ENCODE measurements at places on chromosomes 3 and 15.
A peak's percentile ranks its signal among the peaks of the same experiment; 100 is the strongest.

- no peak for DNase-seq
Observed at GRCh38 chr3:27718459-27718858, 3.7 kb downstream of the EOMES start.

DNA sequence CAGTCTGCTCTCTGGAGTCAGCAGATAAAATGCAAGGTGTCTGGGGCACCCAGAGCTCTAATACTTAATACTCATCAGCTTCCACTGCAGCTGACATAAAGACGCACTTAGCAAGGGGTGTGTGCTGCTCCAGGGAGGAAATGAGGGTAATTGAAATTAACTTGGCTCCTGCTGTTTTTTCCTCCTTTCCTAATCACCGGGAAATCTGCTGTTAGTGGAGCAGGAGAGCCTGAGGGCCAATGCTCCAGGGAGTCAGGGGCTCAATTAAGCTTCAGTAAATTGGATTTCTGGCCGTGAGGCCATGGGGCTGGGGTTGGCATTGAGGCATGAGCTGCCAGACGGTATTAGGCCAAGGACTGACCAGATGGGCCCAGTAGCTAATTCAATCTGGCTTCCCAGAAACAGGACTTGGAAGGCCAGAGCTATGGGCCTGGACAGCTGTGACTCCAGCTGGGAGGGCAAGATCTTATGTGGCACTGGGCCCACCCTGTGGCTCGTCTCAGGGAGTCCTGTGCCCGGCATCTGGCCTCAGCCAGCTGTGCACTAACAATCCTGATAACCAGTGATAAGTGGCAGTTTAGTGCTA, 30.7 kb upstream of the CHRNB4 start:
- no peak for DNase-seq

- DNase-seq, result no peak
Observed at GRCh38 chr3:82329300-82329699, 567.9 kb upstream of the GBE1 start.

DNA sequence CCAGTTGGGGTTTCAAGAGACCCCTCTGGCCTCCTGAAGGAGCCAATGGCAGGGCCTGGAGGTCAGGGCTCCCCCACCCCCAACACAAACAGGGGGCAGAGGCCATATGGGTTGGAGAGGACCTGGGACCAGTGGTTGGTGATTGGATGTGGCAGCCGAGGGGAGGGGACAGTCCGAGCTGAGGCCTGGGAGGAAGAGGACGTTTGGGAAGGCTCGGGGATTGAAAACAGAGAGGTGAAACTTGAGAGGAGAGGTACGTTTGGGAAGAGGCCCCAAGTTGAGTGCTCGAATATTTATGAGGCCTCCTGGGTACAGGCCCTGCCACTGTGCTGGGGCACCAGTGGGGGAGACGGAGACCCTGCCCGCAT, 53.7 kb downstream of the DNAJB8 start:
- no peak for DNase-seq

GRCh38 chr3:94985778-94986177, 922.9 kb downstream of the NSUN3 start:
- no peak for DNase-seq

- DNase-seq, result no peak
Observed at GRCh38 chr3:123270818-123271217, 69.1 kb downstream of the SEC22A start.

GRCh38 chr3:70982700-70983140, 600.8 kb downstream of the FOXP1 start:
- no peak for DNase-seq

GRCh38 chr3:127792541-127793292, 29.6 kb downstream of the MGLL start:
- DNase-seq, result no peak

DNA sequence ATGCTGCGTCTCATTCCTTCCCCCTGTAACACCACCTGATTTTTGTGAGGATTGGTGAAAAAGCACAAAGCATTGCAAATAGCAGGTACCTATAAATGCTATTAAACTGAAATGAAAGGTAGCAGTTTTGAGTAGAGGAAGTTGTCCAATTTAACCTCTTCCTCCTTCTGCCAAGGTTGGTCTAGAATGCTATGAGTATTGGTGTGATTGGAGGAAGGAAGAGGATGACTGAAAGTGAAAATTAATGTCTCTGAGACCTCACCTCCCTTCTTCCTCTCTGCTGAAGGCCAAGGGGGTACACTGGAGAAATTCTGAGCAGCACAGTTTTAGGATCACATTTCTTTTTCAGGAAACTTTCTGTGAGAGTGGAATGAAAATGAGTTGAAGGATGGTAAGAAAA, 94.4 kb downstream of the DTWD1 start:
- no peak for DNase-seq

DNA sequence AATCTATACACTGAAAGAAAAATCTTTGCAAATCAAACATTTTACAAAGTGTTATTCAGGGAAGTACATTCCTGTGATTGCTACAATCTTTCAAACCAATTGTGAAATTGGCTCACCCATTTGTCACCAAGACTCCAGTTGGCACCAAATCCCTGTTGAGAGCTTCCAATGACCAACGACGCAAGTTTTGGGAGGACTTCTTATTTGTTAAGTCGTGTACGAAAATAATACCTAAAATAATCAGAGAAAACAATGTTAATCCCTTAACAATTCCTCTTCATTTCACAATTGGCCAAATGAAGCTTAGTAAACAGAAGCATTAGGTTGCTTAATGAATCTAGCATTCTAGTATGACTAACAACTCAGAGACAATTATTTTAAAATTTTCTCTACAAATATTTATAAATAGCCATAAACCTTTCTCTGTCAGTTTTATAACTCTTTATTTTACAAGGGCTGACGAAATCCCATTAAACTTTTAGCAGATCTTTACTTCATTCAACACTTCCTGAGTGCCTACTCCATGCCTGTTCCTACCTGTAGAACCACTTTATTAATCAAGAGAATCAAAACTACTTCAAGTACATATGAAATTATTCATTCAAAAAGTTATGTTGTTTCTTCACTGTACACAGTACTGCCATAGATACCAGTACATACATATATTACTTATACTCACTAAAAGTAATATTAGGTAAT, 24.0 kb upstream of the HGD start:
- DNase-seq, result no peak

DNA sequence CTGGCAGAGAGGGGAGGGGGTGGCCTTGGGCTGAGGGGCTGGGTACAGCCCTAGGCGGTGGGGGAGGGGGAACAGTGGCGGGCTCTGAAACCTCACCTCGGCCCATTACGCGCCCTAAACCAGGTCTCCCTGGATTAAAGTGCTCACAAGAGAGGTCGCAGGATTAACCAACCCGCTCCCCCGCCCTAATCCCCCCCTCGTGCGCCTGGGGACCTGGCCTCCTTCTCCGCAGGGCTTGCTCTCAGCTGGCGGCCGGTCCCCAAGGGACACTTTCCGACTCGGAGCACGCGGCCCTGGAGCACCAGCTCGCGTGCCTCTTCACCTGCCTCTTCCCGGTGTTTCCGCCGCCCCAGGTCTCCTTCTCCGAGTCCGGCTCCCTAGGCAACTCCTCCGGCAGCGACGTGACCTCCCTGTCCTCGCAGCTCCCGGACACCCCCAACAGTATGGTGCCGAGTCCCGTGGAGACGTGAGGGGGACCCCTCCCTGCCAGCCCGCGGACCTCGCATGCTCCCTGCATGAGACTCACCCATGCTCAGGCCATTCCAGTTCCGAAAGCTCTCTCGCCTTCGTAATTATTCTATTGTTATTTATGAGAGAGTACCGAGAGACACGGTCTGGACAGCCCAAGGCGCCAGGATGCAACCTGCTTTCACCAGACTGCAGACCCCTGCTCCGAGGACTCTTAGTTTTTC, 4.9 kb downstream of the ISL2 start:
- no peak for DNase-seq

DNA sequence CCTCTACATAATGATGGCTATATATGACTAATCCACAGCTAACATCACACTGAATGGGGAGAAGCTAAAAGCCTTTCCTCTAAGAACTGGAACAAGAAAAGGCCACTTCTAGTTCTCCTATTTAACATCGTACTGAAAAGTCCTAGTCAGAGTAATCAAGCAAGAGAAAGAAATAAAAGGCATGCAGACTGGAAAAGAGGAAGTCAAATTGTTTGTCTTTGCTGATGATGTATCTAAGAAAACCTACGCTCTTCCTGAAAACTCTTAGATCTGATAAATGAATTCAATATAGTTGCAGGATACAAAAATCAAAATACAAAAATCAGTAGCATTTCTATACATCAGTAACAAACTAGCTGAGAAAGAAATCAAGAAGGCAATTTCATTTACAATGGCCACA, 116.9 kb downstream of the TP63 start:
- no peak for DNase-seq

- no peak for DNase-seq
Observed at GRCh38 chr3:12246497-12247163, 42.2 kb upstream of the PPARG start.

DNA sequence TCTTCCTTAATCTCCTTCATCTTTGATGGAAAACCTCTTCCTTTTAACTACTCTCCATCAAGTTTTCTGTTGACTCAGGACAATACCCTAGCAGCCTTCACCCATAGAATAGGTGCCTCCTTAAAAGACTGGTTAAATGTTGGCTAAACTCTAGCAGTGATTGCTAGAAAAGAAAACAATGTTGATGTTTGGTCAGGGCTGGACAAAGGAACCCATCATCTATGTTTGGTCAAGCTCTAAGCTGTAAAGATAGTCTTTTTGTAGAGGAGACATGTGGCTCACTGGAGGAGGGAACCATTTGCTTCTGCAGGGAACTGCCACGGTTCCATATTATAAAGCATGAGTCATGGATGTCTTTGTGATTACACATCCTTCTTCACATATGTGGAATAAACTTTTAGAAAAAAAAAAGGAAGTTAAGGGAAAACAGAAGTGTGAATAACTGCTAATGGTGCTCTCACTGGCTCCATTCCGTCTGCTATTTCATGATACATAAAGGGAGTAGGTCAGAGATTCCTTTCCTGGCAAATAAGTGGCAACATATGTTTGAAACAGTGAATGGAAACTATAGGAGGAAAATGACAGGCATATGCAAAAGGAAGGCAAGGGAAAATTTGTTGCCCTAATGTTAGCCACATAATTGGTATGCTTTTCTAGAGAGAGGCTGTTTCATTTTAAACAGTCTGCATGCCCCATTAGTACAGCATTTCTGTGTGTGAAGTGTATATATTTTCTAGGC, 78.2 kb downstream of the CMSS1 start:
- DNase-seq, result no peak

DNA sequence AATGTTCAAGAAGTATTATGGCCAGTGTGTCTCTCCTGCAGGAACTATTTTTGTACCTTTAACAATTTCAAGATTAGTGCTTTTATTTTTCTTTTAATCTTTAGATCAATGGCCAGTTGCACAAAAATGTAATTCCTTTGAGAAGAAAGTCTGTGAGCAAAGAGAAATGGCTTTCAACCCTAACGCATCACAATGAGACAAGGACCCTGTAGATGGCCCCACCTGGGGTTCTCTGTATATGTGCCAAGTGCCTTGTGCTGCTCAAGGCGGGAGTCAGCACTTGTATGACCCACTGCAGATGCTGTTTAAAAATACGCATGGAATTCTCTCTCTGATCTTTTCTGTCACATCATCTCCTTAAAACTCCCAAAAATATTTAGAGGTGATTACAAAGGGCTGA, 453.4 kb downstream of the OCA2 start:
- DNase-seq, result no peak

- no peak for DNase-seq
Observed at GRCh38 chr3:197219619-197220018, 78.8 kb downstream of the DLG1 start.

DNA sequence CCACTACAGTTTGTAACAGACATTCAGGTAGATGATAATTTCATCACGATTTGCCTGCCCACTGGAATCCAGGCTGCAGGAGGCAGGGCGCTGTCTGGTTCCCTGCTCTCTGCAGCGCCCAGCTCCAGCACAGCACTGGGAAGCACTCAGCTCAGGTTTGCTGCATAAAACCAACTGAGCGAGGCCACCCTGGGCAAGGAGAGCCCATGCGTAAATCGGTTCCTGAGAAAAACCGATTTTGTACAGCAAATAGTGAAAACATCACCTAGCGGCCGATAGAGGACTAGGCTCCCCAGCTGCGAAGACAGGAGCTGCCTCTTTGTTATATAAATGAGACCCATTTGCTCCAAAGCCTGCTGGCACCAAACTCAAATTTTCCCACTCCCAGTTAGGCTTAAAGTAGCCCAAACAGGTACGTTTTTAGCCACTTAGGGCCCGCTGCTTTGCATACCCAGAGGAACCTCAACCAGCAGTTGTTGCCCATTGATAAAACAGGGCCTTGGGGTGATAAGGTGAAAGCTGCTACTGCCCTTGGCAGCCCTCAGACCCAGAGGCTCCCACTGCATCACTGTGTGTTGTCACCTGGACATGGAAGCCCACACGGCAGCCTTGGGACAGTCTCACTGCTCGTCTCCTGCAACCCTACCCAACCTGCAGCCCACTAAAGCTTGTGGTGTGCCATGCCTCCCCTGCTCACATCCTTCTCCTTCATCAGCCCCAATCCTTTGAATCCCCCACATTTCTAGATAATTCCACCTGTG, 47.5 kb downstream of the ALDH1L1 start:
- DNase-seq, result no peak

- DNase-seq, result no peak
Observed at GRCh38 chr15:60128000-60128376, 123.9 kb downstream of the FOXB1 start.

- DNase-seq, result no peak
Observed at GRCh38 chr3:198046120-198046857, 86.3 kb downstream of the LMLN start.

- no peak for DNase-seq
Observed at GRCh38 chr3:61686228-61686648, 124.9 kb downstream of the PTPRG start.

- DNase-seq, result no peak
Observed at GRCh38 chr15:99994849-99995248, 261.6 kb upstream of the LYSMD4 start.

DNA sequence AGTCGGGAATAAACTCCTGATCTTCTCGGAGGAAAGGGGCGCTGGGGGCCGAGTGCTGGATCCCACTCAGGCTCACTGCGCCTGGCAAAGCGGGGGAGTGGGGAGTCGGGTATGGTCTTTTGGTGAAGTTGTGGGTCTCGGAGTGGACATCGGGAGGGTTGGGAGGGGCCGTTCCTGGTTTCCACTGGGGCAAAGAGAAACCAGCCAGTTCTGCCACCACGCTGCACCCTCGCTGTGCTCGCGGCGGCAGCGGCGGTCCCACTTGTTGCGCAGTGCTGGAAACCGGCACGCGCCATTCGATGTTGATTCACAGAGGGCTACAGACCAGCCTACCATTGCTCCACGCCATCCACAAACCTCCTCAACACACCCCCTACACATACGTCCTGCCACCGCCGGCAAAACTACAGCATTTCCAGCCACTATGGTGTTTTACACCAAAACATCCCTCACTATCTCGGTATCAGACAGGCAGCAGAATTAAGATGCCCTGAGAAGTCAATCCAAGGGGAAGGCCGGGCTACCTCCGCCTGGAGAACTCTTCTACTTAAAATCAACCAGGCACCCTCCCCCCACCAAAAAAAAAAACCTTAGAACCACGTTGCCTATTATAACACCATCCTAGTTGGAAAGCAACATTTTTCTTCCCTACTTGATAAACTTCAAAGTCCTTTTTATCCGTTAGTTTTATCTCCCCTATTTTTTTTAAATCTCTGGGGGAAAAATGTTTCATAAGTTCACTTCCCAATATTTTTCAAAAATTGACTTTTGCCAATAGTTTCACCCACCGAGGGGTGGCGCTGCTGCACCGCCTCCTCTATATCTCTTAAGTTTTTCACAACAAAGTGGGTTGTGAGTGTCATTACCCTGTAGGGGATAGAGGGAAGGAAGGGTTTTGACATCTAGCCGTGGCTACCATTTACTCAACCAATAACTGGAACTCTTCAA, 3.6 kb downstream of the BCL6 start:
- DNase-seq, result peak; percentile 72
